ENCODE measurements at places on chromosomes 6 and 20.

- DNase-seq: no peak
These were observed 319.8 kb upstream of the PLCB4 start for GRCh38 chr20:8749101-8749500.

- DNase-seq: peak; percentile 53
These were observed 651 bp upstream of the TAPBP start for GRCh38 chr6:33314515-33314942.

GRCh38 chr20:34015401-34016335 is 22.0 kb downstream of the RALY start:
- no peak for DNase-seq

- no peak for DNase-seq
These were observed 2.6 kb downstream of the VGLL2 start for GRCh38 chr6:117267766-117268534.

DNA sequence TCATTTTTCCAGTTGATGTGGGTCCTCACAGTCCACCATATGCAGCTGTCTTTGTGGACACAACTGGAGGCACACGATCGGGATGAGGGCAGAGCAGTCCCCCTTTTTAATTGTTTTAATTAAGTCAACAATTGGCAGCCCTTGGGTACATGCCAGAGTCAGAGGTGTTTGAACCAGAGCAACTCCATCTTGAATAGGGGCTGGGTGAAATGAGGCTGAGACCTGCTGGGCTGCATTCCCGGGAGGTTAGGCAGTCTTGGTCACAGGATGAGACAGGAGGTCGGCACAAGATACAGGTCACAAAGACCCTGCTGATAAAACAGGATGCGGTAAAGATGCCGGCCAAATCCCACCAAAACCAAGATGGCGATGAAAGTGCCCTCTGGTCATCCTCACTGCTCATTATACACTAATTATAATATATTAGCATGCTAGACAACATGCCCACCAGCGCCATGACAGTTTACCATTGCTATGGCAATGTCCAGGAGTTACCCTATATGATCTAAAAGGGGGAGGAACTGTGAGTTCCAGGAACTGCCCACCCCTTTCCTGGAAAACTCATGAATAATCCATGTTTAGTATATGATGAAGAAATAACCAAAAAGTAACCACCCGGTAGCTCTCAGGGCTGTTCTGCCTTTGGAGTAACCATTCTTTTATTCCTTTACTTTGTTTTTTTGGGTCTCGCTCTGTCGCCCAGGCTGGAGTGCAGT is 31.8 kb upstream of the BLCAP start:
- DNase-seq: no peak

DNA sequence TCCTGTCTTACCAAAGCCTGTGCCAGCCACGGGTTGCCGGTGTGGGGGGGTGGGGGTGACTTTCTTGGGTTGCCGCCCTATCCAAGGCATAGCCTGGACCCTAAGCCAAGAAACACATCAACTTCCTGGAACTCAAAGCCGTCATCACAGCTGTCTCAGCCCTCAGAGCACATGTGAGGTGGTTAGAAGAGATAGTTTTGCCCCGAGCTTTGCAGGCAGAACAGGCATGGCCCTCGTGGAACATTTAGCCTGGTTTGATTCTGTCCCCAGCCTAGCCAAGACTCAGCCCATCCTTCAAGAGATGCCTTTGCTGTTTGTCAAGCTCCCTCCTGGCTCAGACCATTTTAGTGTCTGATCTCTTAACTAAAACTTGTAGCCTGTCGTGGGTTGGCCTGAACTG is 64.9 kb downstream of the RREB1 start:
- no peak for DNase-seq

DNA sequence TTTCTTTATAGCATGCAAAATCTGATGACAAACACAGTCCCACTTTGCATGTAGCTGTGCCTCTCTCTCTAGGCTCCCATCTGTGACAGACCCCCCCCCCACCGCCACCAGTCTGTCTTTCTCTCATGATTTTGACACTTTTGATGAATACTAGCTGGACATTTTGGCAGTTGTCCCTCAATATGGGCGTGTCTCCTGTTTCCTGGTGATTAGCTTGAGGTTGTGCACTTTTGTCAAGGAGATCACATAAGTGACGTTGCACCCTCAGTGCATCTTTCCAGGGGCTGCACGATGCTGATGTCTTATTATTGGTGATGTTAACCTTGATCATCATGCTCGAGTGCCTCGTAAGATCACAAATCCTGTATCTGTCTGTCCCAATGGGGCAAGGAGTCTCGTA is 155.1 kb downstream of the EYA2 start:
- no peak for DNase-seq

GRCh38 chr6:15623276-15624116 is 39.3 kb downstream of the DTNBP1 start:
- DNase-seq: no peak

DNA sequence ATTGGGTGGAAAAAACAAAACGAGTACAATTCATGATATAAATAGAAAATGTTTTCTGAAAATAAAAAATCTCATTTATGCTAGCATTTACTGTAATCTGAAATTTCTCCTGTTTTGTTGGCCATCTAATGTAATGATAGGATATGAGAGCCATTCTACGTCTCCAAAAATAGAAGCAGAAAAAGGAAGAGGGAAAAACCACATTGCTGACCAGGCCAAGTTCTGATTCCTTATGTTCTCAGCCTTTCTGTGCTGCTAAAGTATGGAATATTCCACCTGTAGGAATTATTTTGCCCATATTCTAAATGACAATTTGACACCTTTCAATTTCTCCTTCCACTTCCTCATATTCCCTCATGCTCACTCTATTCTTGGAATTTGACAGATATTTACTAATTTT is 110.2 kb downstream of the TBXT start:
- DNase-seq: no peak

GRCh38 chr6:43978473-43979346 is 148.5 kb downstream of the MRPL14 start:
- no peak for DNase-seq
